ENCODE measurements at places on chromosomes 5 and 9.

GRCh38 chr5:76544268-76544926, 78.8 kb downstream of the F2RL2 start:
- DNase-seq: peak; percentile 28

GRCh38 chr5:107056278-107056677, 614.5 kb downstream of the EFNA5 start:
- DNase-seq: no peak

DNA sequence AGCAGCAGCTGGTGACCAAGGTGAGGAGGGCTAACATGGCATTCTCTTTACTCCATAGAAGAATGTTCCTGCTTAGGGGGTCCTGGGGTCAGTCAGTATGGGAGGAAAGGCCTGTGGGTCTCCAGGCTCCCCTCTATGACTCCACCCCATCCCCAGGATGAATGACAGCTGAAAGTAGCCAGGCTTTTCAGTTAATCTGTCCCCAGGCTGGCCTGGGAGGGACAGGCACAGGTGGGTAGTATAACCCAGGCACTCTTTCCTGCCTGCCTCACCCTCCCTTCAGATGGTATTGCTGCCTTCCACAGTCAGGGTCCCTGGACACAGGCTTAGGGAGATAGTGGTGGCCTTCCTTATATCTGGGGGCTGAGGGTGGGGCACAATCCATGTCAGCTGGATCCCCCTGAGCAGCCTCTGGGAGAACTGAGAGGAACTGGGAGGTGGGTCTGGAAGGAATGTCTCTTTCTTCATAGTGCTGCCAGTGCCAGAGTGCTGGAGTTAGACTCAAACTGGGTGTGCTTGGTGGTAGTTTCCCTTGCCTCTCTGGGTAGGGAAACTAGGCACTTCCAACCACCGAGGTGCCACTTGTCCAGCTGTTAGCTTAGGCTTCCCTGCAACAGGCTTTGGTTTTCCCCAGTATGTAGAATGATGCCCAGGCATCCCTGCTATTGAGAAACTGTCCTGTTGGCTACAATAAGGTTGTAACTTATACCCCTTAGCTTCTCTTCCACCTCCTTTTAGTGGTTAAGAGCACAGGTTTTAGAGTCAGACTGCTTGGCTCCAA, 27.8 kb downstream of the LARP1 start:
- DNase-seq: no peak

GRCh38 chr5:96384353-96384752, 48.7 kb downstream of the PCSK1 start:
- no peak for DNase-seq

GRCh38 chr5:123429993-123430392, 6.8 kb upstream of the CEP120 start:
- DNase-seq: no peak

GRCh38 chr5:83527722-83528438, 56.3 kb downstream of the VCAN start:
- no peak for DNase-seq

- no peak for DNase-seq
These were observed 127.0 kb downstream of the RPS23 start for GRCh38 chr5:82151204-82151603.

- DNase-seq: no peak
These were observed 103.2 kb downstream of the DPYSL3 start for GRCh38 chr5:147406636-147407035.

- peak; percentile 42 for DNase-seq
These were observed 16.7 kb downstream of the FGD3 start for GRCh38 chr9:92963831-92964606.

GRCh38 chr9:105391288-105391687, 56.5 kb upstream of the FSD1L start:
- no peak for DNase-seq

DNA sequence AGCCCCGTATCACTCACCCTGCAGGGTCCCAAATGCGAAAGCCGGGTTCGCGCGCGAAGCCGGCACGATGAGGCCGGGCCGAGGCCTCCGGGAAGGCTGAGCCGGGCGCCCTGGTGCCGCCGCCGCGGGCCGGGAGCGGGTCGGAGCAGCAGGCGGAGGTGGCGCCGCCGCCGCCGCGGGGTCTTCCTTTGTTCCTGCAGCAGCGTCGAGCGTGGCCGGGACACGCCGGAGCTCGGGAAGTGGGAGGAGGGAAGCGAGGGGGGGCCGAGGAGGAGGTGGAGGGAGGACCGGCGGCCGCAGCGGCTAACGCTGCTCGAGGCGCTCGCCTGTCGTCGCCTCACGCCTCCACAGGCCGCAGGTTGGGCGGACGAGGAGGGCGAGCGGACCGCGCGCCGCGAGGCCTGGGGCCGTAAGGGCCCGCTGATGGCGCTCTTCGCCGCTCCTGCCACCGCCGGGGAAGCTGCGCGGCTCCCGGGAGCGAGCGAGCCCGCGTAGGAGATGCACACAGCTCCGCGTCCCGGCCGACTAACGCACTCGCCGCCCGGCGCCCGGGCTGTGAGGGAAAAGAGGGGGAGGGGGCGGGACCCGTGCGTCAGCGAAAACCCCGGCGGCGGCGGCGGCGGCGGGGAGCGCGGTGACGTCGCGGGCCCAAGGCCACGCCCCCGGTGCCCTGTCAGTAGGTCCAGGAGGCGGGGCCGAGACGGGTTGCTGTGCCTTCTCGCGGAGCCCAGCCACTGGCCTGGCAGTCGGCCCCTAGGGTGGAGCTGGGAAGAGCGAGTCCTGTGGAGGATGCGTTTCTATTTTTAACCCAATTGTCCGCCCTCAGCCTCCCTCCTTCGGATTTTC, at the start of gene ZFAND5:
ZFAND5 (minus strand) TSS at position 530 of the 846 bp plus-strand sequence. CDS start 4,430 bp downstream, outside the sequence.
- DNase-seq: peak; percentile 88

DNA sequence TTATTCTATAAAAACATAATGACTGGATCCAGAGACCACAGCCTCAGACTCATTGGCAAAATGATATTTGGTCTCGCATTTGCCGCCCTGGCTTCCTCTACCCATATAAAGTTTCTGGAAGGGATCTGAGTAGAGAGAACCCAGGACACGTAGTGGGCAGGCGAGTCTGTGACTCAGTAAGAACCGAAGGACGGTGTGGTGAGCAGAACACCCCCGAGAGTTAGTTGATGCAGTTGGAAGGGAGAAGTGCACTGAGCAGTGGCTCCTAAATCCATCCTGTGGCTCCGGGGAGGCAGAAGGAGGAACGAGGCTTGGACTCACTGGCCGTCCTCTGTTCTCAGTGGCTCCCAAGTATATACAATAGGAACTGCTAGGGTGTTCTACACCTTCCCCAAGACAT, 11.5 kb downstream of the SPRY4 start:
- no peak for DNase-seq

- DNase-seq: no peak
These were observed 760 bp downstream of the NPR3 start for GRCh38 chr5:32711681-32712480.

DNA sequence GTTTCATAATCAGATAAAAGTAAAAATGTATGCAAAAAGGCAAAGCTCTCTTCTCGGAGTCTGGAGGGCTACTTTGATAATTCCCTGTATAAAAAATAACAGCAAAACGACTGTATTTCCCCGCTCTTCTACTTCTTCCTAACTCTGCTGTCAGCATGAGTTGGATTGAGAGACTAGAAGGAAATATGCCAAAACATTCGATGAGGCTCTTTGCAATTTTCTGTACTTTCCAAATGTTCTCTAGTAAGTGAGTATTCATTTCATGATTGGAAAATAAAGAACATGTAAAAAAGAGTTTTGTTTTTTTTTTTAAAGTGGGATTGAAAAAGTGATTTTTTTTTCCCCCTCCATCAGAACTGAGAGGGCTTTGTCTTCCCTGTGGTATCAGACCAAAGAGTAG, 677.5 kb downstream of the ACTL7B start:
- DNase-seq: no peak

DNA sequence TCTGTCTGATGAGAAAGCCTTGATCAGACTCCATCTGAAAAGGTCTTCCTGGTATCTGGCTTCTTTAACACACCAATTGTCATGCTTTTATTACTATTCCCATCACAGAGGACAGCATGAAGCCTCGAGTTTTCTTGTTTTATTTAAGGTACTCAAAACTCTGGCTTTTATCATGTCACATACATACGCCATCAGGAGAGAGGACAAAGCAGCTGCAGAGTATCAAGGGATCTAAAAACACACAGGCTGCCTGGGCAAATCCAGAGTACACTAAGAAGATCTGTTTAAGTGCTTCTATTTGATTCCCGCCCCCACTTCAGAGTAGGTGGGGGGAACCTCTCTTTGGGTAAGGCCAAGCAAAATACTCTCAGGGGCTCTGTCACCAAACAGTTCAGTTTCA, 277.2 kb downstream of the SPOCK1 start:
- DNase-seq: no peak

DNA sequence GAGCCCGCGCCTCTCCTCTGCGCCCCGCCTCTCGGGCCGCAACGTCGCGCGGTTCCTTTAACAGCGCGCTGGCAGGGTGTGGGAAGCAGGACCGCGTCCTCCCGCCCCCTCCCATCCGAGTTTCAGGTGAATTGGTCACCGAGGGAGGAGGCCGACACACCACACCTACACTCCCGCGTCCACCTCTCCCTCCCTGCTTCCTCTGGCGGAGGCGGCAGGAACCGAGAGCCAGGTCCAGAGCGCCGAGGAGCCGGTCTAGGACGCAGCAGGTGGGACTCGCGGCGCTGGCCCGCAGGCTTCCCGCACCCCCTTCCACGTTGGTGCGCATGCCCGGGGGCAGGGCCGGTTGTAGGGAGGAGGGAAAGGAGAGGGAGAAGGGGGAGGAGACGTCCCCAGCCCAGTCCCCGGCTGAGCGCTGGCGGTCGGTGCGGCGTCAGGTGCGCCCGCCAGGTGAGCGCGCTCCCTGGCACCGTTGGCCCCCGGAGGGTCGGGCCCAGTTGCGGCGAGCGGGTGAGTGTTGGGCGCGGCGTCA, at the start of gene OCLN:
OCLN (plus strand) TSS at position 400 of the 532 bp plus-strand sequence. CDS start 11,455 bp downstream, outside the sequence.
- no peak for DNase-seq

GRCh38 chr5:160420331-160420610, 1.4 kb upstream of the PTTG1 start:
- no peak for DNase-seq

- no peak for DNase-seq
These were observed 132.4 kb downstream of the KCNIP1 start for GRCh38 chr5:170636206-170636605.

DNA sequence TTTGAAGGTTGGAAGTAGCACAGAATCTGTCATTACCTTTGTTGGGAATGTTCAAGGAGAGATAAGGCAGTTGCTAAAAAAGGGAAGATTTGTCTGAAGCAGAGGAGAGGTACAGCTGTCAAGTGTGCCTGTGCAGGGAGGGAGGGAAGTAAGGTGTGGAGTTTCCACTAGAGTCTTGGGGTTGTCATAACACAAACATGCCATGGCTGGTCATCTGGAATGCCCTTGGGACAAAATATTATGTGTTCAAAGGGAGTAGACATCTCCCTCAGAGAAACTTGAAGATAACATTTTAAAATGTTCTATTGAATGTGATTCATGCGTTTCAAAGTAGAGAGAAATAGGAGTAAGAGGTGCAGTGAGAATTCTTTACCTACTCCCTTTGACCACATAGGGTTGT, 95.0 kb downstream of the MUSK start:
- DNase-seq: no peak

DNA sequence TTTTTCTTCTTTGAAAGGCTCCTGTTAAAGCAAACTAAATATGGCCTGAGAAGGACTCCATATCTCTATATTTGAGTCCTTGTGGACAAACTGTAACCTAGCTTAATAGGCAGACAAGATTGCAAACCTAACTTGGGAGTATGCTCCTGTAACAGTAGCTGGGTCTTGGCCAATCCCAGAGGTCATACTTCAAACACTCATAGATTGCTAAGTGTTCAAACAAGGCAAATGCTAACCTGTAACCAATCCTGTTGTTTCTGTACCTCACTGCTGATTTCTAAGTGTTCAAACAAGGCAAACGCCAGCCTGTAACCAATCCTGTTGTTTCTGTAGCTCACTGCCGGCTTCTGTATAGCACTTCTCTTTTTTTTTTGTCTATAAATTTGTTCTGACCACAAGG, 50.6 kb upstream of the CLK4 start:
- DNase-seq: no peak

DNA sequence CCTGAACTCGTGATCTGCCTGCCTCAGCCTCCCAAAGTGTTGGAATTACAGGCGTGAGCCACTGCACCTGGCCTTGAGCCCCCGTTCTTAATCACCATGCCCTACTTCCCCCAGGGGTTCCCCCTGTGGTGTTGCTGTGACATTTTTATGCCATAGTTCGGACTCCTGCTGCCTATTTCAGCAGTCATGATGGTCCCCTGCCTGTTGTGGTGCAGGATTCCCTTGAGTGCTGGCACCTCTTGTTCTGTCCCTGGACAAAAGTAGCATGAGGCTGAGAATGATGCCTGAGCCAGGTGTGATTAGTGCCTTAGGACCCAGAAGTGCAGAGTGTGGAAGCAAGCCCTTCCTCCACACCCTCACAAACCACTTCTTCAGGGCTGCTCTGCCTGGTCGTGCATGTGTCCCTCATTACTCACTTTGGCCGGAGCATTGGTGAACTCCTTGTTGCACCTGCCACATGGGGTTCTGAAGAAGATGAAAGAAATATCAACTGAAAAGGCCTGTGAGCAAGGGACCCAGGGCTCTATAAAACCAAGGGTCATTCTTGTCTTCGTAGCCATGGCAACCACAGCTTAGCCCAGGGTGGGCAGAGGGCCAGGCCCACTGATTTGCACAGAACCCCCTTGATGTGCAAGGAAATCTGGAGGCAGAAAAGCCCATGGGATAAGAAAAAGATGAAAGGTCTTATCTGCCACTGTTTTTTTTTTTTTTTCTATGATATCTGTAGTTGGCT, 228.0 kb downstream of the NTRK2 start:
- no peak for DNase-seq

DNA sequence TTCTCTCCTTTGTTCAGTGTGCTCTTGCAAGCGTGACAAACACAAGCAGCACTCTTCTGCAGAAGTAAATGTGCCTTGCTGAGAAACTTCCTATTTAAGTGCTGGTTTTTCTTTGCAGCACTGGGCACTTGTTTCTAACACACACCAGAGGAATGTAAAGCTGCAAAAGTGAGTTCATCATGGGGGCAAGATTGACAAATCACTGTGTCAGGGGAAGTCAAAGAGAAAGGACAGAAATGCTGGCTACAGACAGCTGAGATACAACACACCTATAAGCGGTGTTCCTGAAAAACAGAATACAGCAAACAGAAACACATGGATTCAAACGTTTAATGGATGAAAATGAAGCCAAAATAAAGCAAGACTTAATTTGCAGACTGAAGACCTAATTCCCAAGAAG, 19.6 kb downstream of the ROR2 start:
- no peak for DNase-seq

DNA sequence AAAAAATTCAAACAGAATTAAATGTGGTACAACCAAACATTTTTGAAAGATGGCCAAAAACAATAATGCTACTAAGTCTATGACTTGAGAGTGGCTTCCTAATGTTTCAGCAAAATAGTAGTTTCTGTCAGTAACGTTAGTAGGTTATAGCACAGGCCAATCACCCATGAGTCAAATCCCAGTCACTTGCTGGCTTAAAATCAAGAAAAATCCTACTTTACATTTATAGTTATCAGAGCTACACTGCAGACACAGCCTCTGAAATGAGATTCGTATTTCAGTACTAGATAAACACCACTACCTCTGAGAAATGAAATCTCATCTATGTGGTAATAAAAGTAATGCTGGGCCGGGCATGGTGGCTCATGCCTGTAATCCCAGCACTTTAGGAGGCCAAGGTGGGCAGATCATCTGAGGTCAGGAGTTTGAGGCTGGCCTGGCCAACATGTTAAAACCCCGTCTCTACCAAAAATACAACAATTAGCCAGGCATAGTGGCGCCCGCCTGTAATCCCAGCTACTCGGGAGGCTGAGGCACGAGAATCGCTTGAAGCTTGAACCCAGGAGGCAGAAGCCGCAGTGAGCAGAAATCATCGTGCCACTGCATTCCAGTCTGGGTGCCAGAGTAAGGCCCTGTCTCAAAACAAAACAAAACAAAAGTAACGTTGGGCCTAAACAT, 6.1 kb downstream of the ZDHHC21 start:
- DNase-seq: no peak

Measured in stimulated activated CD8-positive, alpha-beta memory T cell treated with anti-CD3 and anti-CD28 coated beads, Interleukin-4, amount 100 ng/mL, for 4 hours (primary cell).